DMS79 treated with DMSO at 0.1 percent for 48 hours (cell line): ENCODE measurements at places on chromosomes 2 and 18.

- no peak for DNase-seq
Observed at GRCh38 chr2:232104076-232104646, 142.6 kb downstream of the DIS3L2 start.

- no peak for DNase-seq
Observed at GRCh38 chr2:152348388-152348787, 13.4 kb downstream of the FMNL2 start.

- no peak for DNase-seq
Observed at GRCh38 chr2:186515376-186515775, 29.3 kb downstream of the ZC3H15 start.

GRCh38 chr2:80482276-80482675 is 177.7 kb upstream of the LRRTM1 start:
- no peak for DNase-seq

- DNase-seq, result peak; percentile 87
Observed at GRCh38 chr18:3498698-3499471, 48.9 kb downstream of the TGIF1 start.

- peak; percentile 7 for DNase-seq
Observed at GRCh38 chr2:64794426-64794995, 140.8 kb upstream of the SERTAD2 start.

GRCh38 chr2:68796295-68796905 is 61.8 kb downstream of the ARHGAP25 start:
- DNase-seq, result no peak

DNA sequence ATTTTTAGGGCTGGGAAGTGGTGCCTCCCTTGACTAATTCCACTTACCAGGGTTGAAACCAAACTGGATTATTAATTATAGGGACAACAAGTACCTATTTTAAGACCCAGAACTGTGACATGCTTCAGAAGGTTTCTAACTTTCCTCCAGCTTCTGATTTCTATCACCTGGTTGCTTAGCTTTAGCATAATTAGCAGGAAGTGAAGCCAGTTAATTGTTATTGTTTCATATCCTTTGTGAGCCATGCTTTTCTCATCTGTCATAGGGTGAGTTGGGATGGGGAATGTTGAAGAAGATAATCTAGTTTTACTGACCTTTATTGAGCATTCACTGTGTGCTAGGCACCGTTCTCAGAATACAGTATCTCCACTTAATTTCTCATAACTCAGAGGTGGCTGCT is 3.2 kb downstream of the YPEL5 start:
- DNase-seq, result no peak

DNA sequence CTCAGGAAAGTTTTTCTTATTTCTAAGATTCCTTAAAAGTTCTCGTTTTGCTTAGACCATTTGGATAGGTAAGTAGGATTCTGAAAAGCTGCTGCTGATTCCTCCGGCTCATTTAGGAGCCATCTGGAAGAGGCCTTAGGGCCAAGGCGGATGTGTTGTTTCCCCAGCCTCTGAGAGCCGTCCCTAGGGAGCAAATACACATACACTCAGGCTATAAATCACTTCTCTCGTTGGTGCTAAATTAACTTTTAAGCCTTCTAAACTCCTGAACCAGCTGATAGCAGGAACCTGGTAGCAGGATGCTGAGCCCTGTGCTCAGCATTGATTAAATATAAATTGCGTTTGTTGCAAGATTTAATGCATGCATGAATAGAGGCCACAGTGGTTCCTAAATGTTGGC is 109.8 kb downstream of the ADCYAP1 start:
- DNase-seq, result peak; percentile 40

DNA sequence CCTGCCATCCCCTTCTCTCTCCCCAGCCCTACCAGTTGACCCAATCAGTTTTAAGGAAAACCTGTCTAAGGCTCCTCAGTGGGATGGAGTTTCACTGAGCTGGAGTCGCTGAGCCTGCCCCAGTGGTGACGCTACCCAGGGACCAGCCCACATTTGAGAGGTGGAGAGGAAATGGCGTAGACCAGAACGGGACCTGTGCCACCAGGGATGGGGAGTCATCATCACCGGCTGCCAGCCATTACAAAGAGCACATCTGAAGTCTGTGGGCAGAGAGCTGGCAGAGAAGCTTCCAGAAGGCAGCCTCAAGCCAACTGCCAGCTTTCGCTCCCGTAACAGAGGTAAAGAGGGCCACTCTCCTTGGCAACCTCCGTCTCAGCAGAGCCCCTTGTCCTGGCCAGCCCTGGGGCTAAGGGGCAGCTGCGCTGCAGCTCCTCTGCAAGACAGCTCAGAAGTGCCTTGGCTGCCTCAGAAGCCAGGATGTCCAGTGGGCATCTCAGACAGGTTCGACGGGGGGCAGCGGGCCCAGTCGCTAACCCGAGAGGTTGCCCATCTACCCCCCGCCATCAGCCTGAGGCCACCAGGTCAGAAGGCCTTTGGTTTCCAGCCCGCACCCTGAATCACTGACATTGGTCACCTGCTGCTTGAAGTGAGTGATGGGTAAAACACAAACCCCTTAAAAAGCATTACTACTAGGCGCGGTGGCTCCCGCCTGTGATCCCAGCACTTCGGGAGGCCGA is 15.4 kb downstream of the SDC1 start:
- DNase-seq, result no peak

DNA sequence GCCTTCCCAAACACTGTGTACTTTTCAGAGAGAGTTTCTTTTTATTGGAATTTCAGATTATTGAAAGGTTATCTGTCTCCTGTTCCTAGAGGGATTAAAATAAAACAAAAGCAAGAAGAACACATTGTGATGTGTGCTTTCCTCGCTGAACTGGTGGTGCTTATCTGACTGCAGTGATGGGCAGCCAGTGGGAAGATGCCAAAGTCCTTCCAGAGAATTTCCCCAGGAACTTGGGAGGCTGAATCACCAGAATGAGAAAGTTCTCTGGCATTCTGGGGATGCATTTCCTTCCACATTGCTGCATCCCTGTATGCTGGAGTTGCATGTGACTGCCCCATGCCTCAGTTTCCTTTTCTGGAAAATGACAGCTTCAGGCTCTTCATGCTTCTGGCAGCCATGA is 53.9 kb upstream of the SEC11C start:
- no peak for DNase-seq

DNA sequence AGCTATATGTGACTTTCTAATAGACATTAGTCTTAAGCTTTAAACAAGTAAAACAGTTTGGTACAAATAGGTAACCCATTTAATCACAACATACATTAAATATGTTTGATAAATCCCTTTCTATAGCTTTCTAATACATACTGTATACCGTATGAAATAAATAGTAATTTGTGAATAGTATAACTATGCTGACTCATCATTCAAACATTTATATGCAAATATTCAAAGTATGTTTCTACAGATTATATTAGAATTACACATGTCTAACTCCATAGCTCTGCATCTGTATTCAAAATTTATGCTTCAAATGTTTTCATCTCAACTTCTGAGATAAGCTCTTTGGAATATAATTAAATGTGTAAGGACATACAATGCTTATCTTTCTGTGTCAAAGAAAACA is 142.7 kb upstream of the ZNF804A start:
- no peak for DNase-seq

DNA sequence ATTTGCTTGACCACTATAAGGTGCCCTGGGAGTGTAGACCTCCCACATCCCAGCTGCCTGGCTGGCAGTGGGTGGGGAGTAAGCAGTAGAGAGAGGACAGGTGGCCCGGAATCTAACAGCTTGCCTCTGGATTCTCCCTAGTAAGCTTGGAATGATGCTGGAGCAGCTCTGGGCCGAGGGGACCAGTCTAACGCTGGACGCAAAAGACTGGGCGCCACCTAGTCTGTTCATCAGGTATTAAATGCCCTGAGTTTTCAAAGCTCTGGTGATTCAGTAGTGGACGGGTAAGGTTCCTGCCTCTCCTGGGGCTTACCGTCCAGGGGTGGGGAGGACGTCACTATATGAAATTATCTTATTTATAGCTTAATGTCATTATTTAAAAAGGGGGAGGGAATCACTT is 648 bp upstream of the LYPD6B start:
- no peak for DNase-seq

- no peak for DNase-seq
Observed at GRCh38 chr18:74251297-74252038, 40.3 kb downstream of the CYB5A start.

GRCh38 chr2:224063298-224063648 is 24.2 kb upstream of the SERPINE2 start:
- DNase-seq, result no peak

GRCh38 chr18:50075772-50076171 is 119.2 kb downstream of the MYO5B start:
- DNase-seq, result no peak

DNA sequence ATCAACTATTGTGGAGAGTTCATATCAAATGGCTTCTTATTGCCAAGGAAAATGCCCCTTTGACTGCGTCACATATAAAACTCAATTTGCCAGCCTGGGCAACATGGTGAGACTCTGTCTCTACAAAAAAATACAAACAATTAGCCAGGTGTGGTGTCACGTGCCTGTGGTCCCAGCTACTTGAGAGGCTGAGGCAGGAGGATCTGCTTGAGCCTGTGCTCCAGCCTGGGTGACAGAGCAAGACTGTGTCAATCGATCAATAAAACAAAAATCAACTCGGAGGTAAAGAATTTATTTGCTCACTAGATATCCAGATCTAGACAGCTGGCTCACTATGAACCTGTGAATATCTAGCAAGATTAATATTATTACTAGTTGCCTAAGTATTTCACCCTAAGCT is 1.7 kb upstream of the ZCCHC2 start:
- DNase-seq, result no peak

GRCh38 chr2:33680644-33681363 is 81.7 kb upstream of the FAM98A start:
- DNase-seq, result no peak

GRCh38 chr2:112783187-112783714 is 1.0 kb downstream of the IL1A start:
- no peak for DNase-seq

GRCh38 chr2:217489145-217489960 is 513.4 kb downstream of the TNS1 start:
- no peak for DNase-seq

DNA sequence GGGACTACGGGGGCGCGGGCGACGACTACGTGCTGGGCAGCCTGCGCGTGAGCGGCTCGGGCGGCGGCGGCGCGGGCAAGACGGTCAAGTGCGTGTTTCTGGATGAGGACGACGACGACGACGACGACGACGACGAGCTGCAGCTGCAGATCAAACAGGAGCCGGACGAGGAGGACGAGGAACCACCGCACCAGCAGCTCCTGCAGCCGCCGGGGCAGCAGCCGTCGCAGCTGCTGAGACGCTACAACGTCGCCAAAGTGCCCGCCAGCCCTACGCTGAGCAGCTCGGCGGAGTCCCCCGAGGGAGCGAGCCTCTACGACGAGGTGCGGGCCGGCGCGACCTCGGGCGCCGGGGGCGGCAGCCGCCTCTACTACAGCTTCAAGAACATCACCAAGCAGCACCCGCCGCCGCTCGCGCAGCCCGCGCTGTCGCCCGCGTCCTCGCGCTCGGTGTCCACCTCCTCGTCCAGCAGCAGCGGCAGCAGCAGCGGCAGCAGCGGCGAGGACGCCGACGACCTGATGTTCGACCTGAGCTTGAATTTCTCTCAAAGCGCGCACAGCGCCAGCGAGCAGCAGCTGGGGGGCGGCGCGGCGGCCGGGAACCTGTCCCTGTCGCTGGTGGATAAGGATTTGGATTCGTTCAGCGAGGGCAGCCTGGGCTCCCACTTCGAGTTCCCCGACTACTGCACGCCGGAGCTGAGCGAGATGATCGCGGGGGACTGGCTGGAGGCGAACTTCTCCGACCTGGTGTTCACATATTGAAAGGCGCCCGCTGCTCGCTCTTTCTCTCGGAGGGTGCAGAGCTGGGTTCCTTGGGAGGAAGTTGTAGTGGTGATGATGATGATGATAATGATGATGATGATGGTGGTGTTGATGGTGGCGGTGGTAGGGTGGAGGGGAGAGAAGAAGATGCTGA is 1.4 kb downstream of the SOX11 start:
- DNase-seq, result peak; percentile 40

DNA sequence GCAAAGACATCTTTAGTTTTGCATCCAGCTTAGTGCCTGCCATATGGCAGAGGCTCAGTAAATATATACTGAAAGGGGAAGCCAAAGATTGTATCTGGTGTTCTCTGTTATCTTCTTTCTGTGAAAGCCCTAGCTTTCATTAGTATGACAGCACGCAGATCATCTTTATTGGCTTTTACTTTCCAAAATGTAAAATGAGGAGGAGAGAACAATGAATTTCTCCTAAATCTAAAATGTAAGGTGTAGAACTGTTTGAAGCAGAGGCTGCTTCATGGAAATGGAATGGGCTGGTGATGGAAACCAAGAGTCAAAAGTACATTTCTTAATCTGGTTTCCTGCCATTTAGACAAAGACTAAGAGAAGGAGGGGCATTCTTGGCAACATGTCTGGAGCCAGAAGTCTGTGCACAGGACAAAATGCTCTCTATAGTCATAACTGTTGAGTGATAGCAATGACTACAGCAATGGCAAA is 1029.9 kb upstream of the PIK3C3 start:
- DNase-seq, result no peak

- no peak for DNase-seq
Observed at GRCh38 chr2:120798567-120799247, 63.0 kb downstream of the GLI2 start.

DNA sequence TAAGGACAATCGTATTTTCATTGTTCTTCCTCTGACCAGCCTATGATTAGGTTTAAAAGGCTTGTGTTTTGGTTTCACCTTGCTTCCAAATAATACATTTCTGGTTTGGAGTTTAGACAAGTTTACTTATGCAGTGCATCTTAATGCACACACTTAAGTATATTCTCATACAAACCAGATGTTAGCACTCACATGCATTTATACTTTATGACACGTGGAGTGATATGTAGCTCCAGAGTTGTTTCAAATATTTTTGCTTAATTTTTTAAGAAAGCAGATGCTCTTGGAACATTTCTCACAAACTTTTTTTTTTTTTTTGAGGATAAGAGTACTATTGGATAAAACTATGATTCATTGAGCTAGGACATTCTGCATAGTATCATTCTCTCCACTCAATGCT is 109.9 kb downstream of the PDE1A start:
- no peak for DNase-seq

- DNase-seq, result no peak
Observed at GRCh38 chr2:162608901-162609300, 229.7 kb downstream of the KCNH7 start.

DNA sequence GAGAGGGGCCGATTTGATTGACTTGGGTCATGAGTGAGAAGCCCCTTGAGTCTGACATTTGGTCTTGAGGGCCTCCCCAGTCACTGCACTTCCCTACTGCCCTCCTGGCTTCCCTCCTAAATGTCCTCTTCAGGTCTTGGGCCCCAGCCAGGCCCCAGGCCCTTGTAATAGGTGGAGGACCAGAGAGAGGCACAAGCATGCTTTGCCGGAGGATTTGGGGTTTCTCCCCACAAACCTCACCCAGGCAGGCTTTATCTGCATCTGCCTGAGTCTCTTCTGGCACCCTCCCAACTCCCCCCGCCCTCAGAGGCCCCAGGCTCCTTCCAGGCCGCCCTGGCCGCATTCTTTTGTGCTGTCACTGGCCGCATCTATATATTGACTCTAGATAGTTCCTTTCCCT is 270.7 kb downstream of the HAUS1 start:
- peak; percentile 32 for DNase-seq
